ENCODE measurements at places on chromosomes 16 and 17.

DNA sequence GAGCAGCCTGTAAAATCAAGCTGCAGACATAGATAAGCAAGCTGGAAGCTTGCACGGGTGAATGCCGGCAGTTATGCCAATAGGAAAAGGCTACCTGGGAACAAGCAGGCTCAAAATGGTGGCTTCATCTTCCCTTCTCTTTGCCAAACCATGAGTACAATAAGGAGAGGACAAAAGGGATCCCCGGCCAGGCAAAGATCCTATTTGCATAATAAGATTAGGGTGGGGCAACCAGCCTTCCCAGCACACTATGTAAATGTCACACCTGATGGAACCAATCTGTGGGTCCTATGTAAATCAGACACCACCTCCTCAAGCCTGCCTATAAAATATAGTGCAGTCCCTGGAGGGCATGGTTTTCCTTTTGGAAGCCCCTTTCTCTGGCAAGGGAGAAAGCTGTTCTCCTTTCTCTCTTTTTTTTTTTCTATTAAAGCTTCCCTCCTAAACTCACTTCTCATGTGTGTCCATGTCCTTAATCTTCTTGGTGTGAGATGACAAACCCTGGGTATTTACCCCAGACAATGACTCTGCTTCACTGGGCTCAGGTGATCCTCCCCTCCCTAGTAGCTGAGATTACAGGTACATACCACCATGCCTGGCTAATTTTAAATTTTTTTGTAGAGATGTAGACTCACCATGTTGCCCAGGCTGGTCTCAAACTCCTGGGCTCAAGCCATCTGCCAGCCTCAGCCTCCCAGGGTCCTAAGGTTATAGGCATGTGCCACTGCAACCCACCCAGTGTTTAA lies 44.2 kb downstream of the PSMD12 start:
- no peak for DNase-seq

GRCh38 chr16:52785653-52786052 lies 238.7 kb upstream of the TOX3 start:
- DNase-seq = no peak

DNA sequence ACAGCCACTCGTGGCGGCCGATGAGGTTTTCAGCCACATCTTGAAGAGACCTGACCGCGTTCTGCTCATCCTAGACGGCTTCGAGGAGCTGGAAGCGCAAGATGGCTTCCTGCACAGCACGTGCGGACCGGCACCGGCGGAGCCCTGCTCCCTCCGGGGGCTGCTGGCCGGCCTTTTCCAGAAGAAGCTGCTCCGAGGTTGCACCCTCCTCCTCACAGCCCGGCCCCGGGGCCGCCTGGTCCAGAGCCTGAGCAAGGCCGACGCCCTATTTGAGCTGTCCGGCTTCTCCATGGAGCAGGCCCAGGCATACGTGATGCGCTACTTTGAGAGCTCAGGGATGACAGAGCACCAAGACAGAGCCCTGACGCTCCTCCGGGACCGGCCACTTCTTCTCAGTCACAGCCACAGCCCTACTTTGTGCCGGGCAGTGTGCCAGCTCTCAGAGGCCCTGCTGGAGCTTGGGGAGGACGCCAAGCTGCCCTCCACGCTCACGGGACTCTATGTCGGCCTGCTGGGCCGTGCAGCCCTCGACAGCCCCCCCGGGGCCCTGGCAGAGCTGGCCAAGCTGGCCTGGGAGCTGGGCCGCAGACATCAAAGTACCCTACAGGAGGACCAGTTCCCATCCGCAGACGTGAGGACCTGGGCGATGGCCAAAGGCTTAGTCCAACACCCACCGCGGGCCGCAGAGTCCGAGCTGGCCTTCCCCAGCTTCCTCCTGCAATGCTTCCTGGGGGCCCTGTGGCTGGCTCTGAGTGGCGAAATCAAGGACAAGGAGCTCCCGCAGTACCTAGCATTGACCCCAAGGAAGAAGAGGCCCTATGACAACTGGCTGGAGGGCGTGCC lies 30.1 kb downstream of the CIITA start:
- DNase-seq = no peak

GRCh38 chr17:75950421-75950820 lies 9.6 kb upstream of the FBF1 start:
- no peak for DNase-seq

- no peak for DNase-seq
These were observed 1.5 kb upstream of the TBCD start for GRCh38 chr17:82750241-82750908.

- DNase-seq = no peak
These were observed 6.6 kb upstream of the PITPNA start for GRCh38 chr17:1568950-1569810.

- no peak for DNase-seq
These were observed 375 bp upstream of the SPN start for GRCh38 chr16:29662729-29663015.

DNA sequence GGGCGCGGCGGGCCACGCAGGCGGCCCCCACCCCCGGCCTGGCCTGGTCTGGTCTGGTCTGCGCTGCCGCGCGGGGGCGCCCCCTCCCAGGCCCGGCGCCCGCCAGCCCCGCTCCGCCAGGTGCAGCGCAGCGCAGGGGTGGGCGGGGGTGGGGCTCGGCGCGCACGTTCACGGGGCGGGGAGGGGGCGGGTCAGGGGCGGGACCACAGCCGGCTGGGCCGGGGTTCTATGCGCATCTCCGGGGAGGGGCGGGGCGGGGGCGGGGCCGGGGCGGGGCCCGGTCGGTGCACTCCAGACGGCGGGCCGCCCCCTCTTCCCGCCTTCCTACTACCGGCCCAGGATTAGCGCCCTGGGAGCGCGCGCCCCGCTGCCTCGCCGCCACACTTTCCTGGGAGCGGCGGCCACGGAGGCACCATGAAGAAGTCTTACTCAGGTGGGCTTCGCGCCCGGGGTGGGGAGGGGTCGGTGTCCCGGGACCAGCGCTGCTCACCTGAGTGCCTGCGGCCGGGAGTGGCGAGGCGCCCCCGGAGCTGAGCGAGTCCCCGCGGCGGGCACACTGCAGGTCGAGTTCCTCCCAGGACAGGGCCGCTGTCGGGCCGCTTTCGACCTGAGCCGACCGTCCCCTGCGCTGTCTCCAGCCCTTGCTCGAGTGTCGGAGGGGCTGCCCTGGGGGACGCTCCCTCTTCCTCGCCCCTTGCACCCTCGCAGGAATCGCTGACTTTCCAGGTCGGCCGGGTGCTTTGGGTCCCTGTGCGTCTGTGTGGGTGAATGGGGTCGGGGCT lies 140.5 kb downstream of the SEC14L1 start:
- DNase-seq = no peak

- no peak for DNase-seq
These were observed 39.7 kb upstream of the TBC1D3K start for GRCh38 chr17:37884516-37884915.

DNA sequence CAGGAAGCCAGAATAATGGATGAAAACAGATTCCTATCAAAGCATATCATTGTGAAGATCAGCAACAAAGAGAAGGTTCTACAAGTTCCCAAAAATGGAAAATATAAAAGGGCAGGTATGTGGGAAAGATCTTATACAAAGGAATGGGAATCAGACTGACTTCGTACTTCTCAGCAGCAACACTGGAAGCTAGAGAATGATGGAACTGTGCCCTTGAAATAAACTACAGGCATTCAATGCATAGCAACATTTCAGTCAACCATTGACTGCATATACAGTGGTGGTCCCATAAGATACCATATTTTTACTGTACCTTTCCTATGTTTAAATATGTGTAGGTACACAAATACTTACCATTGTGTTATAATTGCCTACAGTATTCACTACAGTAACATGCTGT lies 30.3 kb upstream of the RAI1 start:
- no peak for DNase-seq

GRCh38 chr16:57578521-57579360 lies 36.3 kb downstream of the ADGRG5 start:
- no peak for DNase-seq

GRCh38 chr17:34998205-34998604 lies 17.9 kb downstream of the LIG3 start:
- DNase-seq = peak; percentile 89

- no peak for DNase-seq
These were observed 12.9 kb upstream of the WFIKKN1 start for GRCh38 chr16:617855-618254.

GRCh38 chr17:64441772-64442540 lies 7.0 kb upstream of the MILR1 start:
- peak; percentile 92 for DNase-seq

- DNase-seq = peak; percentile 83
These were observed 63.5 kb upstream of the PVALEF start for GRCh38 chr17:81101614-81102306.

GRCh38 chr16:81143921-81144471 lies 47.8 kb upstream of the GCSH start:
- DNase-seq = no peak

DNA sequence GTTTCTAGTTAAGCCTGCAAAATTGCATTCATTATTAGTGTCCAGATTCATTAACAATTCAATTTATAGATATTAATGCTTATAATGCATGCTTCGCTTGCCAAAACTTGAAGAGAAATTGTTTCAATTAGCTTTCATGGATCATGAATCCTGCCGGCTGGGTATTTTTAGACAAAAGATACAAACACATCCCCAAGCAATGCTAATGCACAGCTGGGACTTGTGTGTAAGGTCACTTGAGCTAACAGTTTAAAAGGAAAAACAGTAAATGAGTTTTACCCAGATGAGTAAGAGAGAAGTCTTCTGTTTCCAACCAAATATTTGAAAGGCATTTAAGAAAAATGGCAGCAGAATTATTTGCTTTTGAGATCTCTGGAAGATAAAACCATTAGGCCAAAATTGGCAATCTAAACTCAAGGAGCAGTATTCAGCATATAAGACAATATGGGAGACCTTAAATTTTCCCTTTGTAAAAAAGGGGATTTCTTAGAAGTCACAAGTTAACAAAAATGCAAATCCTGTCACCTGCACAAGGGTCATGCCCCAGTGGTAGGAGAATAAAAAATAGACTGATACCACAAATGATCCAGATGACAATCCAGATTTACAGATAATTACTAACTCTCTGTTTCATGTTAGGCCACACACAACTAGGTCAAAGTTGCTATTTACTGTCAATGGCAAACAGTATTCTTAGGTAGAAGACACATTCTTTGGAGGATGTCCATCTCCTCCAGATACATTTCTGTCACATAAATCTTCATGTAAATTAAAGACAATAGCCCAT lies 418.4 kb upstream of the PMFBP1 start:
- DNase-seq = peak; percentile 5

DNA sequence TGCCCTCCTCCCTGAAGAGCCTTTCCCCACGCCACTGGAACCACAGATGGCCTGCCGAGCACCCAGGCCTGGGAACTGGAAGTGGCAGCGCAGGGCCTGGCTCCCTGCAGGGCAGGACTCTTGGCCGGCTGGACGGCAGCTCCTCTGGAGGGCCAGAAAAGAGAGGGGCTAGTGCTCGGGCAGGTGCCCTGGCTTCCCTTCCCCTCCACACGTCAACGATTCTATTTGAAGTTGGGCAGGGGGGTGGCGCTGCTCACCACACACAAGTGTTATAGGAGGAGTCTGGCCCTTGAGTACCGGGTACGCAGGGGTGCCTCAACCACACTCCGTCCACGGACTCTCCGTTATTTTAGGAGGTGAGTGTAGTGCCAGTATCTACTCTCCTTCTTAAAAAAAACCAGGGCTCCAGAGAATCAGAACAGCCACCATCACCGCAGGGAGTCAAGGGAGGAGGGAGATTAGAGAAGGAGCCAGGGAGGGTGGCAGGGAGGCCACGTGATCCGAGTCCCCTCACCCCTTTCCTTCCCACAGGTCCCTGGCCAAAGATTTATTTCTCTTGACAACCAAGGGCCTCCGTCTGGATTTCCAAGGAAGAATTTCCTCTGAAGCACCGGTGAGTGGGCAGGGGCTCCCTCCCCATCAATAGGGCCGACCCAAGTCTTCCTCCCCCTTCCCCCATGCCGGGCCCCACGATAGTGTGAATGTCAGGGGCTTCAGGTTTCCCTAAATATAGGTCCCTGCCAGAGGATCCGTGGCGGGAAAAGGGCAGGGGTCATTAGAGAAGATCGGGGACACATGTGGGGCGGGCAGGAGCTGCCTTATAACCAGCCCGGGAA lies 1.4 kb upstream of the ALDOA start:
- peak; percentile 63 for DNase-seq

GRCh38 chr17:2028737-2029136 lies 1.2 kb upstream of the DPH1 start:
- no peak for DNase-seq

- DNase-seq = no peak
These were observed 67.7 kb downstream of the RBFOX1 start for GRCh38 chr16:7400117-7400890.

DNA sequence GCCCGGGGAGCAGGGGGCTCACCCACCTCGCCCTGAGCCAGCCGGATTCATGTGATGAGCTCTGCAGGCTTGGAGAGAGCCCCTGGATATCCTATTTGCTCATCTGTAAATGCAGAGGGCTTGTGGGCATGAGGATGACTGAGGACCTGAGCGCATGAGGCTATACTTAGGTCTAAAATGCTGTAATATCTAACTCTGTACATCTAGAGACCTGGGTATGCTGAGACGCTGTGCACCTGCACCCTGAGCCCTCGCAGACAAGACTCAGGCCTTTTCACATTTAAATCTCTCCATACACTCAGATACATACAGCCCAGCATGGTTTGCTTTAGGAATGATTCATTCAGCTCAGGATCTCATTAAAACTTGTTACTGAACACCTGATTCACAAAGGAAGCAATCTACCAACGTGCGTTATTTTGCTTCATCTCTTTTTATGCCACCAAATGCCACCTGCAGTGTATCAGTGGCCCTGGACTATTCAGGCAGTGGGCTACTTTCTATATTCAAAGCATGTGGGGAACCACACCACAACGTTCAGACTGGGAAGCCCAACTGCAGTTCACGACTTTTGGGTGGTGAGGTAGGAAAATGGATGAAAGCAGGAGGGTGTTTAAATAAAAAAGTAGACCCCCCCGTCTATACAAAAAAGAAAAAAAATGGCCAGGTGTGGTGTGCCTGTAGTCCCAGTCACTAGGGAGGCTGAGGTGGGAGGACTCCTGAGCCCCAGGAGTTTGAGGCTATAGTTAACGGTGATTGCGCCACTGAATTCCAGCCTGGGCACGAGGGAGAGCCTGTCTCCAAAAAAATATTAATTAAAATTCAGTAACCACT lies 12.0 kb downstream of the USP7 start:
- DNase-seq = no peak

- DNase-seq = peak; percentile 83
These were observed 122.3 kb upstream of the CIBAR2 start for GRCh38 chr16:85234310-85235204.

DNA sequence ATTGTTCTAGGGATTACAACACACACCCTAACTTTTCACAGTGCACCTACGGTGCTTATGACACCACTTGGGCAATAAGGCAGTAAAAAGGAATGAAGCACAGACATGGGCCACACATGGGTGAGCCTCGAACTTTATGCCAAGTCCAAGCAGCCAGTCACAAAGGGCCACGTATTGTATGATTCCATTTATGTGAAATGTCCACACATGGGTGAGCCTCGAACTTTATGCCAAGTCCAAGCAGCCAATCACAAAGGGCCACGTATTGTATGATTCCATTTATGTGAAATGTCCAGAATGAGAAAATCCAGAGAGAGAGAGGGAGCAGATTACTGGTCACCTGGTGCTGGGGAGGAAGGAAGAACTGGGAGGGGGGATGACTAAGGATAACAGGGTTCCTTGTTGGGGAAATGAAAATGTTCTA lies 22.2 kb downstream of the RMI2 start:
- DNase-seq = no peak

- DNase-seq = no peak
These were observed 14.1 kb upstream of the G6PC1 start for GRCh38 chr17:42886283-42887176.
